A549 treated with dexamethasone at 1 μM for 4 hours (cell line): ENCODE measurements at places on chromosomes 11 and 22. TPM values are rescaled to one million over a fixed set of nuclear protein-coding genes. Genes with fewer than 3 reads are reported as not detected.

Gene DCHS1
- total RNA-seq, result 0.07 to 0.15 TPM (median 0.09 TPM) in 5 replicates

Gene IL18BP
- 1.6 to 3.3 TPM (median 3.1 TPM) in 5 replicates for total RNA-seq

Gene INS
- not detected in 5 replicates for total RNA-seq

Gene GPHA2
- not detected in 5 replicates for total RNA-seq

Gene FREY1
- total RNA-seq, result 0.34 to 0.98 TPM (median 0.46 TPM) in 4 of 5 replicates, not detected in the other

Gene MICAL2
- 117 to 182 TPM (median 169 TPM) in 5 replicates for total RNA-seq

Gene LTO1
- 27.8 to 34.9 TPM (median 34.4 TPM) in 5 replicates for total RNA-seq

Gene OR8H2
- not detected in 5 replicates for total RNA-seq

Gene CDC45
- total RNA-seq, result 22.7 to 25.4 TPM (median 24.0 TPM) in 5 replicates

Gene PATE4
- total RNA-seq, result not detected in 5 replicates

Gene DBX1
- total RNA-seq, result not detected in 5 replicates

Gene SAA4
- total RNA-seq, result not detected in 5 replicates

Gene CASP5
- total RNA-seq, result not detected in 5 replicates

Gene PKNOX2
- total RNA-seq, result 0.05 TPM in 1 of 5 replicates, not detected in the others

Gene DCPS
- 18.5 to 20.7 TPM (median 19.2 TPM) in 5 replicates for total RNA-seq

Gene HBB
- not detected in 5 replicates for total RNA-seq

Gene RHBDD3
- 18.1 to 25.8 TPM (median 24.4 TPM) in 5 replicates for total RNA-seq

Gene SYT7
- total RNA-seq, result 1.0 to 1.7 TPM (median 1.5 TPM) in 5 replicates

Gene EMID1
- total RNA-seq, result 0.19 to 0.54 TPM (median 0.23 TPM) in 5 replicates

Gene LTBP3
- total RNA-seq, result 67.3 to 123 TPM (median 91.4 TPM) in 5 replicates
